ENCODE measurements at places on chromosomes 5 and 9.

DNA sequence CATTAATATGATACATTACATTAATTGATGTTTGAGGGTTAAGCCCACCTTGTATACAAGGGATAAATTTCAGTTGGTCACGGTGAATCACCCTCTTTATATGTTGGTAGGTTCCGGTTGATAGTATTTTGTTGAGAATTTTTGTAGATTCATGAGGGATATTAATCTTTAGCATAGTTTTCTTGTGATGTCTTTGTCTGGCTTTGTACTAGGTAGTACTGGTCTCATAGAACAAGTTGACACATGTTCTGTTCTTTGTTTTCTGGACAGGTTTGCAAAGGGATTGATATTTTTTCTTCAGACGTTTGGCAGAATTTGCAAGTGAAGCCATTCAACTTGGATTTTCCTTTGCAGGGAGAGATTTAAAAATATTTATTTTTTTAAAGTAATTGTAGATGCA, 49.1 kb upstream of the CLK4 start:
- DNase-seq: no peak

GRCh38 chr5:74079971-74080556, 454.1 kb downstream of the ARHGEF28 start:
- no peak for DNase-seq

DNA sequence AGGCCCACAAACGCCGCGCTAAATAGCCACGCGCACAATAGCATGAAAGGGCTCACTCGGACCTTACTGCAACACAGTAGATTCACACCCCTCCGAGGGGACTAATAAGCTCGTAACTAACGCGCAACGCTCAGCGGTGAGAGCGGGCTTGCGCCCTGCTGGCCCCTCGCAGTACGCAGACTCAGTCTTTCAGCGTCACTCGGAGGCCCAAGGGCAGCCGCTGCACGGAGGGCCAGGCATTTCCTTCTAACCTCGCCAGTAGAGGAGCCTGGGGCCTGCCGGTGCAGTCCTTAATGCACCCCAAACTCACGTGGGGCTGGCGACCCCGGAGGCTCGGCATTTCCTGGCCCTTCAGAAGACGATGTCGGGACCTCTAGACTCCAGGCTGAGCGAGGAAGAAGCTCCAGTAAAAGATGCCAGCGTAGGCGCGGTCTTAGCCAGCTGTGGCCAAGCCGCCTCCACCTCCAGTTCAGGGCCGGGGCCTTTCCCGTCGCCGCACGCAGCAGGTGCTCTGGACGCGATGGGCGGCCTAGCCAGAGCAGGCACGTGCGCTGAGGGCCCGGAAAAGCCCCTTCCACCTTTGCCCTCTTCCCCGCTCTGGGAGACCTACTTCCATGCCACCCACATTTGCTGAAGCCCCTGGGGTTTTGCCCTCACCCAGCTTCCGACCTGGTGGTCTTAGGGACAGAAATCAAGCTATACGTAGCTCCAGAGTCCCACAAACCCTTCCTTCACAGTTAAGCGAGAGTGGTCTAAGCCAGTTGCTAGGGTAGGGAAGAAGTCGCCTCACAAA, 38.3 kb upstream of the TIFAB start:
- no peak for DNase-seq

DNA sequence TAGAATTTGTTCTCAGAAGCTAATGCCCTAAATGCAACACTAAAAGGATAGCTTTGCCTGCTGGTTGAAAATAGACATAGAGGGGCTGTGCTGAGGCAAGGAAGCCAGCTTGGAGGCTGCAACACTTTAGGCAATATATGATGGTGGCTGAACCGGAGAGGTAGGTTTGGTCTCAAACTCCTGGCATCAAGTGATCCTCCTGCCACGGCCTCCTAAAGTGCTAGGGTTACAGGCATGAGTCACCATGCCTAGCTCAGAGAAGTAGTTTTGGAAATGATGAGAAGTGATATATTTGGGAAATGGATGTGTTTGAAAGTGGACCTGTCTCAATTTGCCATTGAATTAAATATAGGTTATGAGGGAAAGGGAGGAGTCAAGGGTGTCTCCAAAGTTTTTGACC, 10.0 kb downstream of the DUSP1 start:
- no peak for DNase-seq

DNA sequence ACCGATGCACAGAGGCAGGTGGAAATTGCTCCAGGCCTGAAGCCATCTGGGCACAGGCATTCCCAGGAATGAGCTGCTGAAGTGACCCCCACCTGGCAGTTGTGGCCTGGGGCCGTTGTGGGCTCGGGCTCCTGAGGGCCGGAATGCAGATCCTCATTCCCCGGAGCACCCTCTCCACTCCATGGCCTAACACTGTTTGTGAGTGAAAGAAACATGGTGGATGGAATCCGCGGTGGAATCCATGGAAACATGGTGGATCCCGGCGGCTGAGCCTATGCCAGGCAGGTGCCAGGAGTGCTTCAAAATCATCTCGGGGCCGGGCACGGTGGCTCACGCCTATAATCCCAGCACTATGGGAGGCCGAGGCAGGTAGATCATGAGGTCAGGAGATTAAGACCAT, 3.6 kb upstream of the SARDH start:
- DNase-seq: no peak
